ENCODE measurements at places on chromosomes 2 and 18.

- no peak for DNase-seq
Observed at GRCh38 chr2:98759338-98759737, 28.4 kb upstream of the MGAT4A start.

DNA sequence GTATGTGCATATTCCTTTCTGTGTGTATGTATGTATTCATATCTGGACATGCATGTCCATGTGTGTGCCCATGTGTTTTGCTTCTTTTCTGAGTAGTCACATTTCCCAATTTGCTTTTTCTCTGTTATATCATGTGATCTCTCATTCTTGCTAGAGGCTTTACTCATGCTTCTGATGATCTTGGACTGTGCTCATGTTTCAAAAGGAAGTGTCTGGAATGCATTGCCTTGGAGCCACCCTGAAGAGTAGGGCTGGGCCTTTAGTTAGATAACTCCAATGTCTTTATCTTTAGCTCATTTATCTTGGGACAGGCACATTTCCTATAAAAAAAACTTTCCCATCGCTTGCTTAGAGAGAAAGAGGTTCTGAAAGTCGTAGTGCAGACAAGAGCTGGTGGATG lies 859.2 kb downstream of the CNTNAP5 start:
- DNase-seq: no peak

DNA sequence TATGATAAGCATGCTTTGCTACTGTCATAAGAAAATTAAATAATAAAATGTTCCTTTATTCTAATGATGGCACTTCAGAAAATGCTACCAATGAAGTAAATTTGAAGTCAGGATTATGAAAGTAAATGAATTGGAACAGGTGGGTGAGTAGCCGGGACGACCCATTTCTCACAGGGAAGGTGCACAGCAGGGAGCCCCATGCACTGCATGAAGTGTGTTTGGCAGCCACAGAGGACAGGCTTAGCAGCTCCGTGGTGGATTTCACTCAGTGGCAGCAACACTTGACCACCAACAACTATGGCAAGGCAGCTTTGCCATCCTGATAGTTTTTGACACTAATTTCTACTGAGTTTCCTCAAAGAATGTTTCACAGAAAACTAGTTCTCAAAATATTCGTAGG lies 146.3 kb downstream of the ATL2 start:
- no peak for DNase-seq

- DNase-seq: no peak
Observed at GRCh38 chr2:220764171-220764570, 807.9 kb downstream of the EPHA4 start.

DNA sequence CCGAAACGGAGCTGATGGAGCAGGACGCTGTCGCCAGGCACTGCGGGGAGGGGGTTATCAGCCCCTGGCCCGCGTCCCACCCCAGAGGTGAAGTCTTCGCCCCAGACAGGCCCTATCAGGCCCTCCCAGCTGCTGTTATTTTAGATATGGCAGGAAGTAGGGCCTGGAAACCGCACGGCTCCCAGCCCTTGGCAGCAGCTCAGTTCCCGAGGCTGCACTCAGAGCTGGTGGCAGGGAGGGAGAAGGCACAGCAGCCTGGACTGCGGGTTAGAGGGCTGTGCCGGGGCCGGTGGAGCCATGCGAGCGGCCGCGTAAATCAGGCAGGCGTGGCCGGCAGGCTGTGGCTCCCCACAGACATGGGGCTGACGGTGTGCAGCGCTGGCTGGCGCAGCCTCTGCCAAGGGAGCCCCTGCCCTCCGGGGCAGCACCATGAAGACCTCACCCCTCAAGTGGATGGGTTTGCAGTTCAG lies 111.4 kb downstream of the NFATC1 start:
- peak; percentile 17 for DNase-seq

DNA sequence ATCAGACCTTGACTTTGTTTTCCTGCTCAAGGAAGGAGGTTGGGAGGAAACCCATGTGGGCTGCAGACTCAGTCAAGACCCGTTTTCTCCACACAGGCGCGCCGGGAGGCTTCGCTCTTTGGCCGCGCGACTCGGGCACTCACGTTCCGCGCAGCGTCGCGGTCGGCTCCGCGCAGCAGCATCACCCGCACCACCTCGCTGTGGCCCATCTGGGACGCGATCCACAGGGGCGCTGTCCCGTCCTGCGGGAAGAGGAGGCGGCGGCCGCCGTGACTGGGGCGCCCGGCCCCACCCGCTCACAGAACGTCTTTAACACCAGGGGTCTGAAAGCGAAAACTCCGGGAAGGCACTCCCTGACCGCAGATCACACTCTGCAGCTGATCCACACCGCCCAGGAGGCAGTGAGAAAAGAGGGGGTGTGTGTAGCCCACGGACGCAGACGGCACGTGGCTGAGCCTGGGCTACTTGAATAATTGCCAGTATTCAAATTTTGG lies 33.1 kb upstream of the NPC1 start:
- no peak for DNase-seq

- no peak for DNase-seq
Observed at GRCh38 chr2:23803965-23804542, 122.9 kb downstream of the ATAD2B start.

GRCh38 chr2:11584525-11585056 lies 50.7 kb downstream of the GREB1 start:
- no peak for DNase-seq

- DNase-seq: no peak
Observed at GRCh38 chr2:114472246-114472645, 29.8 kb downstream of the DPP10 start.
